ENCODE measurements at places on chromosomes 16 and 17.

DNA sequence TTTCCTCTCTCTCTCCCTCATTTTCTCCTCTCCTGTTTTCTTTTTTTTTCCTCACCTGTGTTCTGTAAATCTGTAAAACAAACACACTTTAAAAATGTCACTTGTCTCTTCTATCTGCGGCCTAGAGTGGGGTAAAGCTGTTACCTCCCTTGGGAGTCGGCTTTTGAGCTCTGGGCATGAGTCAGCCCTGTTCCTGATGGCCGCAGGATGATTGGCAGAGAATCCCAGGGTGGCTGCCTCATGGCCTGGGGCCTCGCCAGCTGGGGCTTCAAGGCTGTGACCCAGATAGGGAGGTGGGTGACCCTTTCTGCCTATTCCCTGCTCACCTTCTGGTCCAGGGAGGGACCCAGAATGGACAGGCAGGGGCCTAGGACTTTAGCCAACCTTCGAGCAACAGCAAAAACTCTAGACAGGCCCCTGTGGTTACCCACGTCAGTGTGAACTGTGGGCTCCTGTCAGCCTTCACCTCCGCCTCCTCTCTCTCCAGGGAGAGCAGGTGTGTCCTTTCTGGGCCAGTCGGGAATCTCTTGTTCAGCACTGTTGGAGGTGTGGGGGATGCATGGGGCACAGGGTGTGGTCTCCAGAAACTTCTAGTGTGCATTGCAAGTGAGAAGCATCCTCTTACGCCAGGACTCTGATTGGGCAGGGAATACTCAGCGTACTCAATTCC lies 87.4 kb downstream of the RAP1GAP2 start:
- peak; percentile 7 for DNase-seq

DNA sequence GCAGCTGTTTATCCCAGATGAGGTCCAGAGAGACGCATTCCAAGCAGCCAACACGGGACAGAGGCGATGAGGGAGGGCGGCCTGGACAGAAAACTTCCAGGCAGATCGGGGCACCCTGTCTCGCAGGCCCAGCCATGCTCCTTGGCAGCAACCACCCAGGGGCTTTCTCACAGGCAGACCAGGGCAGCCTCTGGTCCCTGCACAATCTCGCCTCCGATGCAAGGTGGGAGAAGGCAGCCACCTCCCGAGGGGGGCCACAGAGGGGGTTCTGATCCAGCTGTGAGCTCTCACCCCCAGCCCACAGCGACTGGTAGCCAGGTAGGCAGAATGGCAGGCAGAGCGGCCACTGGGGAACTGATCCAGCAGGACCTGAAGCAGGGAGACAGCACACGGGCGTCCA lies 48.7 kb downstream of the LMF1 start:
- no peak for DNase-seq

- DNase-seq: no peak
These were observed 4.4 kb upstream of the NT5C start for GRCh38 chr17:75135946-75136345.

DNA sequence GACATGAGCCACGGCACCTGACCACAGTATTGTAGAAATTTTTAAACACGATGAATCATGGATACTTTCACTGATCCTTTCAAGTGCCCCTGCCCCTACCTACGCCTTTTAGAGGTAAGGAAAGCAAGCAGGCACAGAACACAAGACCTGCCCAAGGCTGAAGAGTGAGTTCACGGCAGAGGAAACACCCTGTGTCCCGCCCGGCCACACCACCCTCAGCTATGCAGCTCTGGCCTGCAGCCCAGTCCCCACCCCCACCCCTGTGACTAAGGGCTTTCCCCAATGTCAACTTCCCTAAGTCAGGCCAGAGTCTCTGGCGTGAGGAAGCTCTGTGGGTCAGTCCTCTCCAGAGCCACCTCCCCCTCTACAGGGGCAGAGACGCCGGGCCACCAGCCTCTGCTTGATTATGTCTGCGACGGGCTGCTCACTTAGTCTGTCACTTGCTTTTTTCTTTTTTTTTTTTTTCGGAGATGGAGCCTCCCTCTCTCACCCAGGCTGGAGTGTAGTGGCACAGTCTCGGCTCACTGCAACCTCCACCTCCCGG lies 8.4 kb downstream of the SLC16A5 start:
- peak; percentile 56 for DNase-seq

Data from fibroblast of skin of abdomen (primary cell).